HCT116 (cell line): ENCODE measurements at places on chromosomes 16 and 17.

- DNase-seq: no peak
Observed at GRCh38 chr17:4717791-4718190, 7.4 kb downstream of the ARRB2 start.

GRCh38 chr17:79001190-79002020 is 8.2 kb downstream of the CANT1 start:
- DNase-seq: no peak

DNA sequence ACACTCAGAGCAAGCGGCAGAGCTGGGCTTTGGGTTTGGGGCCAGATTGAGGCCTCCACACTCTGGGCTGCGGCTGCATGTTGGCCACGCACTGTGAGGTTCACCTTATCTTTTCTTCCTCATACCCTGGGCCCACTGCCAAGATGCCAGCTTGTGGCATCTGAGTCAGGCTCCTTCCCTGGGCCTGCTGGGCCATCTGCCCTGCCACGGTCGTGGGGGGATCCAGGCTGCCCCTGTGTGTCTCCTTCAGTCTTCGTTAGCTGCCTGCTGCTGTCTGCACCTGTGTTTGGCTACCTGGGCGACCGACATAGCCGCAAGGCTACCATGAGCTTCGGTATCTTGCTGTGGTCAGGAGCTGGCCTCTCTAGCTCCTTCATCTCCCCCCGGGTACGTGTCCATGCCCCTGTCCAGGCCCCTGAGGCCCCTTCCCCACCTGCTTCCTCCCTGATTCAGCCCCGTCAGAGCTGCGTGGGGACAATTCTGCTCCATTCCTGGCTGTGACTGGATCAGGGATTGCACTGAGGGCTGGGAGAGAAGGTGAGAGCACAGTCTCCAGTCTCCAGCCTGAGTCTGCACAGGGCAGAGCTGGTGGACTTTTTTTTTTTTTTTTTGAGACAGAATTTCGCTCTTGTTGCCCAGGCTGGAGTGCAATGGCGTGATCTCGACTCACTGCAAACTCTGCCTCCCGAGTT is 11.2 kb downstream of the SPNS3 start:
- no peak for DNase-seq

DNA sequence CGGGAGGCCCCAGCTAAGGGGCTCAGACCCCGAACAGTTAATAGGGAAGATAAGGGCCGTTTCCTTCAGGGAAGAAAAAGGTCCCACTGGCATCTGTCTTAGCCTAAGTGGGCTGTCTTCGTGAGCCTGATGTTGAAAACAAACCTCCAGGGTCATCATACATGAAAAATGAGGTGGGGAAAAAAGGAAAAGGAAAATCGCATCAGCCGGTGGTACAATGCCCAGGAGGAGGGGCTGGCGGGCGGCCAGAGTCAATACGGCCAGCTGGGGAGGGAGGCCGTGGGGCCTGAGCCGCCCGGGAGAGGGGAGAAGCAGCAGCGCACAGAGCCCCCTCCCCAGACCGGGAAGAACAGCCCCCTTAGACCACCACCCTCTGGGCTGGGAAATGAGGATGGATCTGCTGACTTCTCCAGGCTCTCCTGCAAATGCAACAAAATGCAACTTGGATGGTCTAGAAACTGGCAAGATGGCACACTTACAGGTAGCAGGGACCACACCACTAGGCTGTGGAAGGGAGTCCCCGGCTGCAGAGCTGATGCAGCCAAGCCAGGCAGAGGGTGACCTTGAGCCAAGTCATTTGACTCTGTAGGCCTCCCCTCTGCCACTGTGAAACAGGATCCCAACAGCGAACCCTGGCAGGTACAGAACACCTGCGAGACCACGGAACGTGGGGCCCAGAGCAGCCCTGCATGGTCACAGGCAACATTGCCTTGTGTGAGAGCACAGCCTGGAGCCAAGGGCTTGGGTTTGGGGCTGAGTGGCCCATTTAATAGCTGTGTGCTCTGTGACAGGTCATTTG is 448.5 kb downstream of the SOX9 start:
- no peak for DNase-seq

DNA sequence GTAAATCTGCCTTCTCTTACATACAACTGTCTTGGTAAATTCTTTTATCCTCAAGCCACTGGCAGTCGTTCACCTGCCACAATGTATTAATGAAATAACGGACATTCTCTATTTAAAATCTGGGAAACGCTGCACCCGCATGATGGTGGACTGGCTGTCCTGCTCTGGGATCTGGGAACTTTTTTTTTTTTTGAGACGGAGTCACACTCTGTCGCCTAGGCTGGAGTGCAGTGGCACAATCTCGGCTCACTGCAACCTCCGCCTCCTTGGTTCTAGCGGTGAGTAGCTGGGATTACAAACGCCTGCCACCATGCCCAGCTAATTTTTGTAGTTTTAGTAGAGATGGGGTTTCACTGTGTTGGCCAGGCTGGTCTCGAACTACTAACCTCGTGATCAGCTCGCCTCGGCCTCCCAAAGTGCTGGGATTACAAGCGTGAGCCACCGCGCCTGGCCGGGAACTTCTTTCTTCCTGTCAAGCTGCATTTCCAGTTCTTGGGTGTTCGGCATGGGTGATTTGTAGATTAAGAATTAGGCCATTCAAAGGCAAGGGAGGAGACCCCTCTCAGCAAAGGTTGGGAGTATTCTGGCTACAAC is 28.3 kb downstream of the PRDM7 start:
- DNase-seq: no peak

DNA sequence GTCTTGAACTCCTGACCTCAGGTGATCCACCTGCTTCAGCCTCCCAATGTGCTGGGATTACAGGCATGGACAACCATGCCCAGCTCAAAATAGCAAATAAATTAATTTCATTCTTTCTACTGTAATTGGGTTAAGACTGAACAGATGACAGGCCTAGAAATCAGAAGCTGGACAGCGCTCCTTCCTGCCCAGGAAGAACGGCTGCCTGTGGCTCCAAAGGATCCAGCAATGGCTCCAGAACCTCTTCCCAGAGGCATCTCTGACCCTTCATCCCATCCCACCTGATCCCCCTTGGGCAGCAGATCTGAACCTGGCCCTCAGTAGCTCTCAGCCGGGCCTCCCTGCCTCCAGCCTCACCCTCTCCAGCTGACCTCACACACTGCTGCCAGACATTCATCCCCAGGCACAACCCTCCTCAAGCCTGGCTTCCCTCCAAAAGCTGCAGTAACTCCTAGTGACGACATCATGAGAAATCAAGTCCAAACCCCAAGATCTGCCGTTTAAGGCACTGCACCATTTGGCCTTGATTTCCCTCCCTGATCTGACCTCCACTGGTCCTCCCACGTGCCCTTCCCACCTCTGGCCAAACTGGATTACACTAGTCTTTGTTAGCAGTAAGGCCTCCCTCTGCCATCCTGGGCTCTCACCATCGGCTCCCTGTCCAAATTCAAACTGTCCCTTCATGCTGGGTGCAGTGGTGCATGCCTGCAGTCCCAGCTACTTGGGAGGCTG is 3.1 kb upstream of the MIF4GD start:
- DNase-seq: no peak

DNA sequence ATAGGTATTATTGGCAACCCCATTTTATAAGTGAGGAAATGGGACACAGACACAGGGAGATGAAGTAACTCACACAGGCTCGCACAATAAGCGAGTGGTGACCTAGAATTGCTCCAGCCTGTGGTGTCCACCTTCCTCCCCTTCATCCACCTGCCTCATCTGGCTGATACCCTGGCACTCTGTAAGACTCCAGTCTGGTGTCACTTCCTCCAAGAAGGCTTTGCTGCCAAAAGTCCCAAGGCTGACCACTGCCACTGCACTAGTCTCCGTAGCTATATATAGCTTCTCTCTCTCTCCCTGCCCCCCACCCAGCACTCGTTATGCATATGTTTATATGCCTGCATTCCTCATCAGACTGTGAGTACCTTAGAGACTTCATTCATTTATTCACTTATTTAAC is 66.1 kb upstream of the SREBF1 start:
- no peak for DNase-seq

GRCh38 chr16:325375-326145 is 27.0 kb downstream of the AXIN1 start:
- no peak for DNase-seq

DNA sequence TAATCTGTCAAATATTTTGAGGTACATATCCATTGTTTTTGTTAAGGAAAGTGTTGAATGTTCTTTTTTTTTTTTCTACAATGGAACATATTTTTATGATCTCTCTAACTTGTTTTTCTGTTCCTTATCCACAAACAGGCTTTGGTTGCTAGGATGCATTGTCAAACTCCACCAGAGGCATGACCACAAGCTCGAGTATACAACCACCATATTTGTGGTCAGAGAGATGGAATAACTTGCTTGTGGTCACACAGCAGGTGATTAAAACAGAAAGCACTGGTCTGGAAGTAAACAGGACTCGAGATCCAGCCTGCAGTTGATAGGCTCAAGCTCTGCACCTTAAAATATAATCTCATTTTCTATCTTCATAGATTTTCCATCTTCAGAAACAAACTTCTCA is 105.8 kb upstream of the ADAMTS18 start:
- DNase-seq: no peak

- no peak for DNase-seq
Observed at GRCh38 chr17:56761387-56761786, 72.3 kb downstream of the C17orf67 start.

- no peak for DNase-seq
Observed at GRCh38 chr17:29723278-29724047, 100.8 kb upstream of the CORO6 start.

- no peak for DNase-seq
Observed at GRCh38 chr16:70745536-70746025, 55.4 kb downstream of the VAC14 start.

- DNase-seq: no peak
Observed at GRCh38 chr17:5500589-5501391, 14.4 kb downstream of the MIS12 start.

DNA sequence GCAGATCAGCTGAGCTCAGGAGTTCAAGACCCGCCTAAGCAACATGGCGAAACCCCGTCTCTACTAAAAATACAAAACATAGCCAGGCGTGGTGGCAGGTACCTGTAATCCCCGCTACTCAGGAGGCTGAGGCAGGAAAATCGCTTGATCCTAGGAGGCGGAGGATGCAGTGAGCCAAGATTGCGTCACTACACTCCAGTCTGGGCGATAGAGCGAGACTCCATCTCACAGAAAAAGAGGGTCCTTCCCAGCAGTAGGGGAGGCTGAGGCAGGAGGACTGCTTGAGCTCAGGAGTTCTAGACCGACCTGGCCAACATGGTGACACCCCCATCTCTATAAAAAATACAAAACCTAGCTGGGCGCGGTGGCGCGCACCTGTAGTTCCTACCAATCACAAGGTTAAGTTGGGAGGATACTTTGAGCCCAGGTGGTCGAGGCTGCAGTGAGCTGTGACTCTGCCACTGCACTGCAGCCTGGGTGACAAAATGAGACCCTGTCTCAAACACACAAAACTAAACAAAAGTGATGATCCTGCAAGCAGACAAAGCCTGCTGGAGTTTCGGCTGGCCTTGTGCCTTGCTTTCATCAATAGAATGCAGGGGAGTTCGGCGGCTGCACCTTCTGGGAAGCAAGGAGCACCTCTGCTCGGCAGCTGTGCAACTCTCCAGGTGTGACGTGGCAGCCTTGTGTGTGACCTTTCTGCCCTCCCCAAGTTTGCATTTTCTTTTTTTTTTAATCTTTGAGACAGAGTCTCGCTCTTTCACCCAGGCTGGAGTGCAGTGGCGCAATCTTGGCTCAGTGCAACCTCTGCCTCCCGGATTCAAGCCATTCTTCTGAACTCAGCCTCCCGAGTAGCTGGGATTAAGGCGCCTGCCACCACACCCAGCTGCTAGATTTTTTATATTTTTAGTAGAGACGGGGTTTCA is 12.4 kb upstream of the YWHAE start:
- no peak for DNase-seq

GRCh38 chr17:45756266-45756991 is 27.7 kb upstream of the CRHR1 start:
- no peak for DNase-seq

DNA sequence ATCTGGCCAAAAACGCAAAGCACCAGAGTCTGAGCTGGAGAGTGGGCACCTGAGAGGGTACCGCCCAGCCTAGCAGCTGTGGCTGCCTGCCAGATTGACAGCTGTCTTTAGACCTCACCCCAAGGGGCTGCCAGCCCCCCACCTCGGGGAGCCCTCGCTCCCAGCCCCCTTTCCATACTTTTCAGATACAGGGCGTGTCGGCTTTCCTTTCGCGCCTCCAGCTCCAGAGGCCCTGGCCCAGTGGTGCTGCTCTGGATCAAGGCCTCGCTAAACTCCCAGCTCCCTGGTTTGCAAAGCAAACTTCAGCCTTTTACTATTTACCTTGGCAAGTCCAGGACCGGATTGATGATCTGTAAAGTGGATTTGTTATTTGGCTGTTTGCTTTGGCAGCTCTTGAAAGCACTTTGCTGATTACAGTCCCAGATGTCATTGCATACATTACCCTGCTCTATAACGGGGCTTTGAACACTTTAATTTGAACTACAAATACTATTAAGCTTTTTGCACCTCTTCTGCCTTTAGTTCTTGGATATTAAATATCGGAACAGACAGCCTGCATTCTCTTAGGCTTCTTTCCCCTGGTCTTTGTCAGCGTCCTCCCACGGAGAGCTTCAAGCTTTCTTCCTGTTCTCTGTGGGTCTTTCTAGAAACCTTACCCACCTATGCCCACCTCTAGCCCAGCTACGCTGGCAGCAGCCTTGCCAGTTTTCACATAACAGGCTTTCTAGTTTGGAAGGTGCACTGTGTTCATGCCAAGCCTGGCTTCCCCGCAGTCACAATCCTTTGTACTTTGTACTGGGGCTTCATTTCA is 63.6 kb upstream of the TBX2 start:
- DNase-seq: no peak

GRCh38 chr17:50144845-50145531 is 5.5 kb downstream of the PPP1R9B start:
- no peak for DNase-seq

- no peak for DNase-seq
Observed at GRCh38 chr17:27532269-27533263, 76.3 kb downstream of the KSR1 start.

DNA sequence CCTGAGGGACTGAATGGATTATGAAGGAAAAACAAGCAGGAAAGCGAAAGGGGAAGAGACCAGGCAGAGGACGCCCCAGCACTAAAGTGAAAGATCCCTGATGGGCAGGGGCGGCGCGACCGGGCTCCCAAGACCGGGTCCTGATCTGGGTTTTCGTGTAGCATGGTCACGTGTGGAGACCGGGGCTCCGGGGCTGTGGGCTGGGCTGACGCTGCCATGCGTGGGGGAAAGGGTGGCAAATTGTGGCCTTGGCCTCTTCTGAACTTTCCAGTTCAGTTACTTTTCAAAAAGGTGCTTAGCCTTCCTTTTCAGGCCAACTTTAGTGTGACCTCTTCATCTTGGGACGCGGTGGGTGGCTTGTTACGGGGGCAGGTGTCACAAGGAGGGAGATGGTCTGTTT is 57.5 kb downstream of the METRNL start:
- no peak for DNase-seq

GRCh38 chr16:50526796-50527195 is 21.4 kb upstream of the NKD1 start:
- DNase-seq: no peak

GRCh38 chr16:31527734-31528274 is at the start of gene AHSP:
Gene AHSP (plus strand): TSS chr16:31527900. CDS start chr16:31528140, 240 bp downstream.
- DNase-seq: no peak
